Spleen (tissue), 13 donors: ENCODE measurements at places on chromosomes 11 and 22.

DNA sequence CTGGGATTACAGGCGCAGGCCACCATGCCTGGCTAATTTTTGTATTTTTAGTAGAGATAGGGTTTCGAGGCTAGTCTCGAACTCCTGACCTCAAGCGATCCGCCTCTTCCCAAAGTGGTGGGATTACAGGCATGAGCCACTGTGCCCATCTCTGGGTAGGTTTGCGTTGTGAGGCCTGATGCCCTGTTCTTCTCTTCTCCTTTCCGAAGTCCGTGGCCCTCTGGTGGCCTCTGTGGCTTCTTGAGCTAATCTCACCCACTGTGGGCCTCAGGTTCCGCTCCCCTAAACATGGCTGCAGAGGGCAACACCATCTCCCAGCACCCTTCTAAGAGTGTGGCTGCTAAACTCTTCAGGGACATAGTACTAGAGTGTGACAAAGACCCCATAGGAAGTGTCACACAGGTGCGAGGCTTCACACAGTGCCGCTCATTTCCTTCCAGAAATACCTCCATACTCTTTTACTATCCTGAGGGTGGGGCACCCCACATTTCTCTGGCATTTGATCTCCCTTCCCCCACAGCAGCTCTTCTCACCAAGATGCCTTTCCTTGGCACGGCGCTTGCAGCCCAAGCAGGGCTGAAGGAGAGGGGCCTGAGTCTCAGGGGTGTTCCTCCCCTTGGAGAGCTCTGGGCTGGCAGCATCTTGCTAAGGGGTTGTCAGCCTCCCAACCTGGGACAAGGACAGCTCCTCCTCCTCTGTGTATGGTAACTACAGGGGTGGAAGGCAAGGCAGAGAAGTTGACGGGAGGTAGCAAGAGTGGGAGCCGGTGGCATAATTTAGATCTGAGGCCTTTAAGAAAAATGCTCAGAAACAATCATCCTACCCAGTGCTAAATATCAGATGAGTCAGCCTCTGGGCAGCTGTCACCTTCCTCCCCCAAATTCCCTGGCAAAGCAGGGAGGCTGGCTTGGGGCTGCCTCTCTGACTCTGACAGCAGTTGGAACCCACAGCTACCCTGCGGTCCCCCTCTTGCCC is 6.1 kb downstream of the THY1 start:
- DNase-seq = no peak

DNA sequence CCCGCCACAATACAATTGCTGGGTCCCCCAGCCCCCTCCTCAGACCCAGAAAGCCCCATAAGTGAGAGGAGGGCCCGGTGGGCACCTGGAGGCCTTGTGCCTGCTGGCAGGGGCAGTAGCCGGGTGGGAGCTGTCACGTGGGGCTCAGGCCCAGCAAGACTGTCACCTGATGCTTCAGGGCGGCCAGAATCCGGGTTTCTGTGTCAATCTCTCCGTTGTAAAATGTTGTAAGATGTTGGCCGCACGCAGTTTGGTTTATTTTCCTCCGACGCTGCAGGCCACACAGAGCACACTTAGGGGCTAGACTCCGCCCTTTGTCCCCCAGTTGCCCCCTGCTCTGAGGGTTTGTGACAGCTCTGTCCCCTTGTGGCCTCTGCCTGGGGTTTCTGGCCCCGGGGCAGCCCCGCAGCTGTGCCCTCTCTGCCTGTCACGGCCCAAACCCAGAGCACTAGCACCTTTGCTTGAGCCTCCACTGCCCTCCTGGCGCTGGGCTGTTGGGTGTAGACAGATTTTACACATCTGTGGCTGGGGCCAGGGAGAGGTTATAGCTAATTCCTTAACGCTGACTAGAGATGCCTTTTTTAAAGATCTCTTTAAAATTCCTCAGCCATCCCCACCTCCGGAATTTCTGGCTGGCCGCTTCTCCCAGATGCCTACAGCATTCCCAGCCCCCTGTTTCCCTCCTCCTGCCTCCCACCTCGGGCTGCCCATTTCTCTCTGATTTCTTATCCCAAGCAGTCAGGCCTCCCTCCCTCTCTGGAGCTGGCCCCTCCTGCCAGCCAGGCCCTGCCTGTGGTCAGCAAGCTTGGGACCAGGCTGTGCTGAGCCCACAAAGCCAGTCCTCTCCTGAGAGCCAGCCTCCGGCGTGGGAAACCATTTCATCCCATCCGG is 3.2 kb upstream of the PRR5 start:
- DNase-seq = peak; percentile 79

GRCh38 chr11:33936725-33937604 is 45.1 kb upstream of the LMO2 start:
- DNase-seq = no peak

DNA sequence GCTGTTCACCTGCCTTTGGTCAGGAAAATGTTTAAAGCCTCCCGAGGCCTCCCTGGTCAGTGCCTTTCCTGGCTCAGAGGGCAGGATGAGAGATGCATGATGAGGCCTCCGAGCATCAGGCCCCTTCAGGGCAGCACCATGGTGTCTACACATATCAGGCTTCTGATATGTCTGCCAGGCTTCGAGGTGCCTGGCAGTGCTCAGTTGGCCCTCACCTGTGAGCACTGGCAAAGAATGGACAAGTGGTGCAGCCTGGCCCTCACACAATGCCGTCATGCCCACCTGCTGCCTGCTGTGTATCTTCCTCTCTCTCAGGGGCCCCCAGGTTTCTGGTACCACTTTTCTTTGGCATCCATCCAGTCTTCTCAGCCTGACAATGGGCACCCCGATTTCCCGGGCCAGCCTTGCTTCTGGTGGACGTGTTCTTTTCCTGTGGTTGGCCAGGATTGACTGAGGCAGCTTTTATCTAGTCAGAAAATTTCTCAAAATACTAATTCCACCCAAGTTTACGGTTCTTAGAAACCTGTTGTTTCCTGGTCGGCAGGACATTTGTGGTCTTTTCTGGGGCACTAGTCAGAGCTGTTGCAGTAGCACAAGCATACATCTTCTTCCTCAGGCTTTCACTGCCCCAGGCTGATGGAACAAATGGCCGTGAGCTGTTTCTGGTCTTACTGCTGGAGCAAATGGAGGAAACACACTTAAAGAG is 76.8 kb upstream of the SUSD2 start:
- DNase-seq = peak; percentile 41

- no peak for DNase-seq
Observed at GRCh38 chr11:98600103-98600502, 420.6 kb upstream of the CNTN5 start.

DNA sequence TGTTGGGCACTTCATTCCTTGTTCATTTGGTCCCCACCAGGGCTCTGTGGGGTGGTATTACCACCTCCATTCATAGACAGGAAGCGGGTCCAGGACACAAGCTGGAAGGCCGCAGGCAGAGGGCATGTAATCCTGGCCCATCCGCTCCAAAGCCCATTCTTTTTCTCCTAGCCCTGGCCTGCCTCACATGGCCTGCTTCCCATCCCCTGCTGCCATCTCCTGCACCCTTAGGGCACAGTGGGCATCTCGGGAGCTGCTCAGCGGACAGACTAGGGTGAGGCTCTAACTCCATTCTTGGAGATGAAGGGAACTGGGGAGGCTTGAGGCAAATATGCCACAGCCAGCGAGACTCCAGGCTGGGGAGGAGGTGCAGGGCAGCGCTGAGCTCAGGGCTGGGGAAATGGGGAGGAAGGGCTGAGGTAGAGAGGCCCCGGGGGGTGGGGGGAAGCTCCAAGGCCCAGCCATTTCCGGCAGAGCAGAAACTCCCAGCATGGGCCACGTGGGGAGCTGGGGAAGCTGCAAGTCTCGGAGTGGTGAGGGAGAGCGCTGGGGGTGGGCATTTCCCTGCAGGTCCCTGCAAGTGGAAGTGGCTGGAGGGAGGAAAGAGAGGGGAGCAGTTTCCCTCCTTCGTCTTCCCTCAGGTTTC is 14.3 kb upstream of the BCL9L start:
- peak; percentile 84 for DNase-seq
